ENCODE measurements at places on chromosomes 7 and 10. TPM values are rescaled to one million over a fixed set of nuclear protein-coding genes. Genes with fewer than 3 reads are reported as not detected.

The NEUROG3 gene
- not detected for polyA plus RNA-seq

The VGF gene
- polyA plus RNA-seq = 0.96 TPM

The CTAGE8 gene
- 8.3 TPM for polyA plus RNA-seq

The ITIH2 gene
- polyA plus RNA-seq = 1.1 TPM

The CYP17A1 gene
- 0.44 TPM for polyA plus RNA-seq

The SPDYE2B gene
- 2.4 TPM for polyA plus RNA-seq

The TRIL gene
- polyA plus RNA-seq = 52.8 TPM

The IDI2 gene
- 0.19 TPM for polyA plus RNA-seq

The OR6V1 gene
- not detected for polyA plus RNA-seq

The ASAH2 gene
- polyA plus RNA-seq = 3.0 TPM

The HTRA1 gene
- 69.1 TPM for polyA plus RNA-seq

The ZNF775 gene
- polyA plus RNA-seq = 12.4 TPM

The BHLHA15 gene
- 0.78 TPM for polyA plus RNA-seq

The FAM25C gene
- polyA plus RNA-seq = not detected

The SFRP4 gene
- 2.0 TPM for polyA plus RNA-seq

The EPDR1 gene
- 23.2 TPM for polyA plus RNA-seq

The ADCY1 gene
- polyA plus RNA-seq = 1.9 TPM

The ZNF503 gene
- 43.6 TPM for polyA plus RNA-seq

The C10orf67 gene
- polyA plus RNA-seq = 0.15 TPM

The AUTS2 gene
- polyA plus RNA-seq = 103 TPM

The RBM20 gene
- 1.1 TPM for polyA plus RNA-seq

The OR2A5 gene
- polyA plus RNA-seq = 0.25 TPM

The LOXL4 gene
- 6.7 TPM for polyA plus RNA-seq

The CCDC136 gene
- polyA plus RNA-seq = 53.5 TPM

The C7orf33 gene
- not detected for polyA plus RNA-seq

The CDNF gene
- 3.5 TPM for polyA plus RNA-seq
